ENCODE measurements at places on chromosomes 2 and 18. TPM values are rescaled to one million over a fixed set of nuclear protein-coding genes. Genes with fewer than 3 reads are reported as not detected.

DNA sequence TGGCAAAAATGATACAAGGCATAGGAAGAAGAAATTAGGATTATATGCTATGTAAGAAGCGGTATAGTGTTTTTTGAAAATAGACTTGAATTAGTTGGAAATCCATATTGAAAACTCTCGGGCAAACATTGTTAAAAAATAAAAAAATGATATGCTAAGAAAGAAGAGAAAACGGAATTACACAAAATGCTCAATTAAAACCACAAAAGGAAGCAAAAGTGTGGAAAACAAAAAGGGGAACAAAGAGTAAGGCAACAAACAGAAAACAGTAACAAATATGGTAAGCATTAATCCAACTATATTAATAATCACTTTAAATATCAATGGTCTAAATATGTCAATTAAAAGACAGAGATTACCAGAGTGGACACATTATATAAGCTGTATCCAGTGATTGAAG, 58.4 kb downstream of the TXNL1 start:
- no peak overlapping the region for H3K4me3 ChIP-seq
- DNase-seq, result no peak
- peaks cover 6% of the 10 kb centered on the region for H3K27me3 ChIP-seq
- H3K36me3 ChIP-seq, result no peaks in the 10 kb centered on the region

DNA sequence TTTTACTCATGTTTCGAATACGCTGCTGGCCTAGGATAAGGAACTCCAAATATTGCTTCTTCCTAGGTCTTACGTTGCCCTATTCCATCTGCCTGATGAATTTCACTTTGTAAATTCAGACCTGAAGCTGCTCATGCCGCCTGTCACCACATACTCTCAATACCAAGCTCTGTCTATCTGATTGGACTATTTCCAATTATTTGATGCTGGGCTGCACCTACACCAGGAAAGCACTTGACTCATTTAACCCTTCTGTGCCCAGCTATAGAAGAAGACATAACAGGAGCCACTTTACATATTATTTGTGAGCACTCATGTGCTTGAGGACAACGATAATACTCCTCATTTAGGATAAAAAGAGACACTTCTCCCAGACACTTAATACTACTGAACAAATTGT, 1293.9 kb upstream of the LRRTM1 start:
- H3K27me3 ChIP-seq, result no peaks in the 10 kb centered on the region
- no peaks in the 10 kb centered on the region for H3K4me1 ChIP-seq
- no peaks in the 10 kb centered on the region for H3K36me3 ChIP-seq
- DNase-seq, result no peak
- no peak overlapping the region for H3K27ac ChIP-seq

GRCh38 chr2:48268671-48269070, 261.3 kb upstream of the STON1 start:
- no peak for DNase-seq
- no peak overlapping the region for H3K4me3 ChIP-seq
- H3K27ac ChIP-seq, result no peak overlapping the region
- H3K36me3 ChIP-seq, result no peaks in the 10 kb centered on the region
- H3K27me3 ChIP-seq, result no peaks in the 10 kb centered on the region
- no peaks in the 10 kb centered on the region for H3K4me1 ChIP-seq

DNA sequence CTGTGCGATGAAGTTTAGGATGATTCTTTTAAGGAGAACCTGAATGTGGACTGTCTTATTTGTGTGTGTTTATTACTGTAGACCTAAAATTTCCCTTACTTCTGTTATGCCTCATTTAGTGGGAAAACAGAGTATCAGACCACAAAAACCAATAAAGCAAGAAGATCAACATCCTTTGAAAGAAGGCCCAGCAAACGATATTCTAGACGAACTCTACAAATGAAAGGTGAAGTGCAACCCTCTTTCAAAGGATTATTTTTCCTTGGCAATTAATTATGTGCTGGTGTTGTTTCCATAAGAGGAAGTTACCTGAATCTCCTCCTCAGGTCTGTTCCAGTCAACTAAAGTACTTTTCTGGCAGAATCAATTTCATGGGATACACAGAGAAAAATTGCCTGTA, 78.6 kb downstream of the EPB41L5 start:
- peaks cover 43% of the 10 kb centered on the region for H3K36me3 ChIP-seq
- peak overlapping the region; percentile 1 for H3K27ac ChIP-seq
- no peak for DNase-seq
- no peak overlapping the region for H3K4me3 ChIP-seq
- H3K27me3 ChIP-seq, result no peaks in the 10 kb centered on the region

- peak; percentile 57 for DNase-seq
- H3K4me1 ChIP-seq, result peaks cover 5% of the 10 kb centered on the region
- H3K36me3 ChIP-seq, result no peaks in the 10 kb centered on the region
- H3K4me3 ChIP-seq, result no peak overlapping the region
- H3K27me3 ChIP-seq, result no peaks in the 10 kb centered on the region
Measured at GRCh38 chr2:45935791-45936622, 284.5 kb downstream of the PRKCE start.

The CKAP2L gene
- not detected for total RNA-seq

The PID1 gene
- total RNA-seq, result not detected
